ENCODE measurements at places on chromosomes 4 and X.

DNA sequence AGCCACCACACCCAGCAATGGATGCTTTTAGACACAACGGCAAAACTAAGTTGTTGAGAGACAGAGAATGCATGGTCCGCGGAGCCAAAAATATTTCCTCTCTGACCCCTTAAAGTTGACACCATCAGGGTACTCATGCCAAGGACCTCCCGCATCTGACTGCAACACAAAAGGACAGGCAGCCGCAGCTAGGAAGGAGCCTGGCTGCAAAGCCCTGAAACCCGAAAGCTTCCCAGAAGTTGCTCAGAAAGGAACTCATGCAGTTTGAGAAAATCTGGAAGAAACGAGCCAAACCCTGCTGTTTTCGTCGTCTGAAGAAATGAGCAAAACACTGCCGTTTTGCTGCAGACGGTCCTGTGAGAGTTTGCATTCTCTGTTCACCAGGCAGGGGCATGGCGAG is 16.5 kb downstream of the DHRSX start:
- no peaks in the 10 kb centered on the region for H3K27me3 ChIP-seq
- no peak for DNase-seq
- no peak overlapping the region for H3K27ac ChIP-seq
- peaks cover 43% of the 10 kb centered on the region for H3K36me3 ChIP-seq

DNA sequence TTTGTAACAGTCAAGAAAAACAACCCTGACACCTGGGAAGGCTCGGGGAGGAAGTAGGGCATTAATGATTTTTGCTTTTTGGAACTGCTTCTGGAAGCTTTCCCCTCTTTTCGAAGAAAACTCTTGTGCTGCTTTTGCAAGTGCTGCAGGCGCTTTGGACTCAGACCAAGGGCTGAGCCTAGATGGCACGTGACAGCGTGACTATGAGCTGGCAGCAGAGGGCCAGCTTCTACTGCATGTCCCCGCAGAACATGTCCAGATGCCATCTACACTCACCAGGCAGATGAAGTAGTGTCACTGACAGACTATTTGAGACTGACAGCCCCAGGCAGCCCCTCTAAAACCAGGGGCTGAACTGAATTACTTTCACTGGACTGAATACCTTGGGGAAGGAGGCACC is 6.2 kb downstream of the NR0B1 start:
- DNase-seq = no peak
- H3K27ac ChIP-seq = no peak overlapping the region
- no peaks in the 10 kb centered on the region for H3K36me3 ChIP-seq

DNA sequence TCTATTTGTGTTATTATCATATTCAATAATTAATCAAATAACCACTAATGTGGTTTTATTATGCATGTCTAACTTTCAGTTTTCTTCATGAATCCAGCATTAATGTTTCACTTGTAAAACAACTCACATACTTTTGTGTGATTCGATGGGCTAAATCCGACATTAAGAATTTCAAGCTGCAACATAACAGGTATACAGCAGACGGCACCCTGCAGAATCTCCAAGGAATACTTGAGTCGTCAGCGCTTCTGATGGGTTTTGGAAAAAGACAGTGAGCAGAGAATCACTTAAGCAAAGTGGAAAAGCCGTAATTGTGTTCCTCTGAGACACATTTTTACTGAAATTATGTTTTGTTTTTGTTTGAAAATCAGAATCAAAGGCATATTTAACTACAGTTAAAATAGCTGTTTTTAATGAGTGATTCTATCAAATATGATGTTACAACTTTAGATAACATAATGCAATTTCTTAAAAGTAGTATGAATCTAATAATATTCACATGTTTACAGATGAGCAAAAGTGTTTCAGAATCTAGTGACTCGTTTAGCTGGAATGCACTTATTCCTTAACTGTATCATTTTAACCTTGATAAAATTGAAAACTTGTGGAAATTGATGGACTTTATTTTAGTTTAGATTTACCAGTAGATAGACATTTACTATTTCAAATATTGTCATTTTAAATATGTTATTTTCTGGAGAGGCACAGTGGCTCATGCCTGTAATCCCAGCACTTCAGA is 514.8 kb downstream of the CCSER1 start:
- H3K4me1 ChIP-seq = no peaks in the 10 kb centered on the region
- H3K27ac ChIP-seq = no peak overlapping the region
- H3K4me3 ChIP-seq = no peak overlapping the region
- no peaks in the 10 kb centered on the region for H3K36me3 ChIP-seq
- no peaks in the 10 kb centered on the region for H3K27me3 ChIP-seq

DNA sequence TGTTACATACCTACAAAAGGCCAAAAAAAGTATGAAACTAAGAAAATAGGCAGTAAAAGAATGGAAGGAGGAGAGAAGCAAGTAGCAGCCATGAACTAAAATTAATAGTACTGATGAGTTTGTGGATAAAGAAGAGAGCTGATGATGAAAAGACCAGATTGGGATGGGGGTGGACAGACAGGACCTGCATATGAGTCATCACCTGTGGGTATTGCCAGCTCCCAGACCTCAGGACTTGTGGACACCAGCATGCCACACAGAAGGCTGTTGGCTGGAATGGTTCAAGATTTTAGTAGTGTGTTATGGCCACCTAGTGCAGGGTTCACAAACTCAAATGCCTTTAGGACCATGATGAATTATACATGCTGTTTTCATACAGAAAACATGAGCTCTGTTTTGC is 58.9 kb downstream of the ARX start:
- H3K27me3 ChIP-seq = no peaks in the 10 kb centered on the region
- H3K36me3 ChIP-seq = no peaks in the 10 kb centered on the region
- H3K27ac ChIP-seq = no peak overlapping the region
- H3K4me3 ChIP-seq = no peak overlapping the region

- no peak overlapping the region for H3K27ac ChIP-seq
- no peaks in the 10 kb centered on the region for H3K36me3 ChIP-seq
These were observed 19.5 kb upstream of the BOD1L1 start for GRCh38 chr4:13647031-13647430.

GRCh38 chr4:143189528-143189927 is 4.8 kb downstream of the USP38 start:
- H3K27ac ChIP-seq = no peak overlapping the region
- peaks cover 7% of the 10 kb centered on the region for H3K36me3 ChIP-seq
- H3K27me3 ChIP-seq = no peaks in the 10 kb centered on the region
- peaks cover 6% of the 10 kb centered on the region for H3K4me1 ChIP-seq
- DNase-seq = no peak

- no peaks in the 10 kb centered on the region for H3K36me3 ChIP-seq
- H3K4me3 ChIP-seq = no peak overlapping the region
- H3K27ac ChIP-seq = no peak overlapping the region
- H3K4me1 ChIP-seq = no peaks in the 10 kb centered on the region
- no peak for DNase-seq
- H3K27me3 ChIP-seq = no peaks in the 10 kb centered on the region
These were observed 457.9 kb downstream of the GPAT3 start for GRCh38 chr4:83993774-83994173.

GRCh38 chr4:99790796-99791617 is 25.6 kb upstream of the DAPP1 start:
- no peaks in the 10 kb centered on the region for H3K27me3 ChIP-seq
- H3K4me3 ChIP-seq = no peak overlapping the region
- H3K27ac ChIP-seq = no peak overlapping the region
- H3K36me3 ChIP-seq = no peaks in the 10 kb centered on the region
- no peak for DNase-seq

GRCh38 chr4:110624398-110624780 is 1.5 kb upstream of the PITX2 start:
- no peak overlapping the region for H3K4me3 ChIP-seq
- H3K27me3 ChIP-seq = peaks cover 95% of the 10 kb centered on the region
- no peaks in the 10 kb centered on the region for H3K36me3 ChIP-seq

DNA sequence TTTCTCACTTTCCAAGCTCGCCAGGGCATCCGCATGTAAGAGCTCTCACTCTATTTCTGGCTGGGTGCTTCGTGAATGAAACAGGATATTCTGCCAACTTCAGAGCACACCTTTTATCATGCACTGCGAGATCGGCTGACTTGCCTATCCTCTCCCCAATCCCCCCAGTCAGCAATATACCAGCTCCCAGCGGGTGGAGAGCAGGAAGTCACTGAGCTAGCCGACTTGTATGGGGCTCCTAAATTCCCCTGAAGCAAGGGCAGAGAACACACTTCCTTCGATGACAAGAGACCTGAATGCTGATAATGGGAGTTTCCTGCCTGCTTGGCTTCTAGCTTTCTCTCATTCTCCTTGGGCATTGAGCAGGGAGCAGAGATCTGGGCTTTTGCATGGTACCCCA is 33.8 kb upstream of the MAMLD1 start:
- H3K27ac ChIP-seq = no peak overlapping the region
- H3K36me3 ChIP-seq = no peaks in the 10 kb centered on the region
- H3K4me3 ChIP-seq = no peak overlapping the region
- no peak for DNase-seq

- no peak overlapping the region for H3K4me3 ChIP-seq
- no peak overlapping the region for H3K27ac ChIP-seq
- no peaks in the 10 kb centered on the region for H3K4me1 ChIP-seq
These were observed 41.1 kb downstream of the HSD17B13 start for GRCh38 chr4:87281603-87282002.

DNA sequence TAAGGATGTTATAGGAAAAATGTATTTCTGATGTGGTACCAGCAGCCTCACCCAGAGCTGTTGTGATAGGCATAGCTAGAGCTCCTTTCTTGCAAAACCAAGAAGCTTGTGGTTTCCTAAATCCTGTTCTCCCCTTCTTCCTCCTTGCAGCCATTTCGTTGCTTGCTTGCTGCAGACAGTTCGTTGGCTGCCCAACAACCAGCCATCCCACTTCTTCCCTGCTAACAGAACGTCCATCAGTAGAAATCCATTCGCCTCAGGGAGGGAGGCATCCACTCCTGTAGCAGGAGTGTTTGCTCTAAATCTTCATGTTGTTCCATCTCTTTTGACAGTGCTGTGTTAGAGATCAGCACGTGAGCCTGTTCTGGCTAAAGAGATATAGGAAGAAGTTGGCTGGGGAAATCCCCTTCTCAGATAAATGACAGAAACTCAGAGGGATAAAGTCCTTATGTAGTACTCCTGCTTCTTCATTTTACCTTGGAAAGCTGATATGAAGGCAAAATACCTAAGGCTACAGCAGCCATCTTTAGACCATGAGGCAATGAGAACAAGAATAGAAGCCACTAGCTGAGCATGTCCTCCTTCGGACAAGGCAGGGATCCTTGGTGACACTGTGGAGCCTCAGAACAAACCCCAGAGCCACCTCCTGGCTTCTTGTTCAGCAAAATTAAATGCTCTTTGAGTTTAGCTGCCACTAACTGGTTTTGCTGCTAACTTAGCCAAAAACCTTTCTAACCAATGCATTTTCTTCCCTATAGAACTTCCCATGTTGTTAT is 68.4 kb upstream of the RELL1 start:
- no peaks in the 10 kb centered on the region for H3K36me3 ChIP-seq
- H3K27ac ChIP-seq = peak overlapping the region; percentile 73
- H3K27me3 ChIP-seq = no peaks in the 10 kb centered on the region
- no peak overlapping the region for H3K4me3 ChIP-seq
- peaks cover 39% of the 10 kb centered on the region for H3K4me1 ChIP-seq
- DNase-seq = peak; percentile 58

DNA sequence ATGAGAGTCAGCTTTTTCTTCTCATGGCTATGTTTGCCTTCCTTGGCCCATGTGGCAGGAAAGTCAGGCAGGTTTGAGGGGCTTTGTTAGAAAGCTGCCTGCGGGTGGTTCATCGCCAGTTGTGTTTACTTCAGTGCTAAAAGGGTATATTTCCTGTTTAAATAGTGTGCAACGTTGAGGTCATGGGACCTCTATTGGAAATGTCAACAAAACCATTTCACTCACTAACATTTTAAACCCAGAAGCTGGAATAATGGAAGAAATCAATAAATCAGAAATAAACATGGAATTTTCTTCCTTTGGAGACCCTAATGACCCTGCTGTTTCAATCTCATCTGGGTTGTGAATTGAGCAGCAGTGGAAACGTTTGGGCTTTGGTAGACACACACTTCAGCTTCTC is 185.8 kb downstream of the ANKRD50 start:
- no peak for DNase-seq
- H3K36me3 ChIP-seq = no peaks in the 10 kb centered on the region
- no peaks in the 10 kb centered on the region for H3K4me1 ChIP-seq
- no peak overlapping the region for H3K4me3 ChIP-seq
- H3K27me3 ChIP-seq = no peaks in the 10 kb centered on the region

DNA sequence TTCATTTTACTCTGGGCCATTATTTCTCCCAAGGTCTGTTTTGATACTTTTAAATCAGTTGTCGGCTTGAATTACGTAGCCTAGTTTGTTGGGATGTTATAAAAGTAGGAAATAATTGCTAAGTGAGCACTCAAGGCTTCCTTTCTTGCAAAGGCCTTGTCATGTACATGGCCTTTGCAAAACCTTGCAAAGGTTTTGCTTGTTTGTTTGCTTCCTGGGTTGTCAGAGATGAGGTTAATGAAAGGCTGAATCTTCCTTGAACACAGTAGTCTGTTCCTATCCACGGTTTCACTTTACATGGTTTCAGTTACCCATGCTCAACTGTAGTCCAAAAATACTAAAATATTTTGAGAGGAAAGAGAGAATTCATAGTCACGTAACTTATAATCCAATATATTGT is 113.5 kb downstream of the NAA11 start:
- H3K27ac ChIP-seq = no peak overlapping the region
- no peak overlapping the region for H3K4me3 ChIP-seq
- no peak for DNase-seq
- no peaks in the 10 kb centered on the region for H3K27me3 ChIP-seq

- no peak overlapping the region for H3K4me3 ChIP-seq
- DNase-seq = no peak
- H3K36me3 ChIP-seq = no peaks in the 10 kb centered on the region
- H3K27ac ChIP-seq = no peak overlapping the region
These were observed 514.9 kb upstream of the LCORL start for GRCh38 chr4:18536428-18536827.

GRCh38 chr4:1770791-1771231 is 22.3 kb upstream of the FGFR3 start:
- no peaks in the 10 kb centered on the region for H3K36me3 ChIP-seq
- H3K27me3 ChIP-seq = peaks cover 56% of the 10 kb centered on the region
- H3K4me1 ChIP-seq = peaks cover 60% of the 10 kb centered on the region
- H3K27ac ChIP-seq = no peak overlapping the region
- no peak overlapping the region for H3K4me3 ChIP-seq

GRCh38 chr4:151727365-151727764 is 33.4 kb downstream of the GATB start:
- H3K4me1 ChIP-seq = no peaks in the 10 kb centered on the region
- no peaks in the 10 kb centered on the region for H3K27me3 ChIP-seq
- H3K4me3 ChIP-seq = no peak overlapping the region
- no peak overlapping the region for H3K27ac ChIP-seq

- no peaks in the 10 kb centered on the region for H3K36me3 ChIP-seq
- H3K27ac ChIP-seq = peak overlapping the region; percentile 36
- H3K27me3 ChIP-seq = no peaks in the 10 kb centered on the region
These were observed 65.8 kb upstream of the MSN start for GRCh38 chrX:65601530-65602220.

- H3K36me3 ChIP-seq = no peaks in the 10 kb centered on the region
- no peaks in the 10 kb centered on the region for H3K4me1 ChIP-seq
- no peaks in the 10 kb centered on the region for H3K27me3 ChIP-seq
- H3K4me3 ChIP-seq = no peak overlapping the region
- no peak for DNase-seq
- no peak overlapping the region for H3K27ac ChIP-seq
These were observed 293.1 kb downstream of the TENM3 start for GRCh38 chr4:182536221-182536811.

GRCh38 chr4:165336743-165337142 is 9.3 kb downstream of the MSMO1 start:
- H3K4me1 ChIP-seq = no peaks in the 10 kb centered on the region
- H3K27ac ChIP-seq = no peak overlapping the region
- H3K27me3 ChIP-seq = no peaks in the 10 kb centered on the region
- no peak for DNase-seq
